ENCODE measurements at places on chromosomes 1 and 21.

DNA sequence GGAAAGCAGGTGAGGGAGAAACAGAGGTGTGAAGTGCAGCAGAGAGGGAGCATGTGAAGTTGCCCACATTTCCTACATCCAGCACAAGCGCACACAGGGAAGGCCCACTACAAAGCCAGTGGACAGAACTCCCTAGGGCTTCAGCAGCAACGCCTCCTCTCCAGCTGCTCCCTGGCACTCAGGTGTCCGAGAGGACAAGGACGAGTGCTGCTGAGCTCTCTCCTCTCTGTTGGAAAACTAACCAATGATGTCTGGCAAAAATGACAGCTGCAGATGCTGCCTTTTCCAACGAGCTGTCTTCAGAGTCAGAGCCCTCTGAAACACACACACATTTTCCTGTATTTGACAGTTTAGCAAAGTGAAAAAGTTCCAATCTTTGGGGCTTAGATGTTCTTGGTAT is 86.8 kb downstream of the HSF2BP start:
- DNase-seq = no peak

GRCh38 chr1:112462953-112463279 is 45.8 kb upstream of the WNT2B start:
- no peak for DNase-seq

GRCh38 chr1:212235857-212236256 is 49.4 kb upstream of the PPP2R5A start:
- no peak for DNase-seq

DNA sequence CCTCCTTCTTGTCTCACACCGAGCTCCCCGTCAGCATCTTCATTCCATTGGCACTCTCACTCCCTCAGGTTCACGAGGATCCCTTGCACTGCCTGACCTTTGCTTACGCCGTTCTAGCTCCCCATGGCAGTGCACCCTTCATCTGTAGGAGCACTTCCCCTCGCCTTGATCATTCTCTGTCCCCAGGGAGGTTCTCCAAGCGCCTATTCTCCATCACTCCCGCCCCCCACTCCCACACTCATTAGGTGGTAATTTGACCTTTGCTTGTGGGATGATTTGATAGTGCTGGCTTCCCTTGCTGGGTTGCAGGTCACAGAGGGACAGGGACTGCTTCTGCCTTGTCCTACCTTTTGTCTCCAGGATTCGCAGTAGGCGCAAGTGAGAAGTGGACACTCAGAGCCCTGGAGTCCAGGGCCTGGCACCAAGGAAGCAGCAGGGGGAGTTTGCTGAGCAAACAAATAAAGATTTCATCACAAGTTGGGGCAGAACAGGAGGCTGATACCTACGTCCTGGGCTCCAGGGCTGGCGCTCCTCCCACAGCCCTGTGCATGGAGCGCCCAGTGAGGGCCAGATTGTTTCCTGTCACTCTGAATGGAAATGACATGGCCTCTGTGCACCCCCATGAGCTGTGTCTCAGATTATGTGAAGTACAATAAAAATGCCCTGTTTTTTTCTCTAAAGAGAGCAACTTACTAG is 82.0 kb upstream of the RUNX3 start:
- no peak for DNase-seq

DNA sequence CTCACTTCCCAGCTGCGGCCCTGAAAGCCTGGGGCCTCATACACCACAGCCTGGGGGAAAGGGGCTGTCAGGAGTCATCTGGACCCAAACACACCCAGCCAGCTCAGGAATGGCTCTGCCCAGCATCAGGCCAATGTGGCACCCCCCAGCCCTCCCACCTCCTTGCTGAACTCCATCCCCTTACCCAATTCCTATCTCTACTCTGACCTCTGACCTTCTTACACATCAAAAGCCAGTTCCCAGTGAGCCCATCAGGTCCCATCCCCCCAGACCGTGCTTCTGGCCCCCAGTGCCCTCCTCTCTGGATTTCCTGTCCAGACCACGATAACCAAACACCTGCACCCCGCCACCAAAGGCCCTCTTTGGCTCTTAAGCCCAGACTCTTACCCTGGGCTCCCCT is 16.3 kb downstream of the CRYBG2 start:
- DNase-seq = no peak

GRCh38 chr1:93033029-93033428 is 46.1 kb upstream of the MTF2 start:
- DNase-seq = no peak
